ENCODE measurements at places on chromosomes 4 and X.

GRCh38 chr4:62119195-62119594 lies 919.1 kb downstream of the ADGRL3 start:
- DNase-seq: no peak

DNA sequence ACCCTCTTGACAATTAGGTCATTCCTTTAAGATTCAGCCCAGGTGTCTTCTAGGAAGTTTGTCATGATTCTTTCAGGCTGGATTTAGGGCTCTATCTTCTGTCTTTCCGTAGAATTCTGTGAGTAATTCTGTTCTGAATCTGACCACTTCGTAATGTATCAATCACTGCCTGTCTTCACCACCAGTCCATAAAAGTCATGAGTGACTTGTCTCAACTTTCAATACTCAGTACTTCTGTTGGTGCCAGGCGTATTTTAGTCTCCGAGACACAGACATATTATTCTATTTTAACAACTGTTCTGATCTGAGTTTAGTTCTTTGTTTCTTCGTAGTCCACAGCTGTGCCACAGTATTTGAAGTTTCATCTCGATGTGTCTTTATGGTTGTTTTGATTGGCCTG lies 310.7 kb downstream of the PPARGC1A start:
- no peak for DNase-seq

DNA sequence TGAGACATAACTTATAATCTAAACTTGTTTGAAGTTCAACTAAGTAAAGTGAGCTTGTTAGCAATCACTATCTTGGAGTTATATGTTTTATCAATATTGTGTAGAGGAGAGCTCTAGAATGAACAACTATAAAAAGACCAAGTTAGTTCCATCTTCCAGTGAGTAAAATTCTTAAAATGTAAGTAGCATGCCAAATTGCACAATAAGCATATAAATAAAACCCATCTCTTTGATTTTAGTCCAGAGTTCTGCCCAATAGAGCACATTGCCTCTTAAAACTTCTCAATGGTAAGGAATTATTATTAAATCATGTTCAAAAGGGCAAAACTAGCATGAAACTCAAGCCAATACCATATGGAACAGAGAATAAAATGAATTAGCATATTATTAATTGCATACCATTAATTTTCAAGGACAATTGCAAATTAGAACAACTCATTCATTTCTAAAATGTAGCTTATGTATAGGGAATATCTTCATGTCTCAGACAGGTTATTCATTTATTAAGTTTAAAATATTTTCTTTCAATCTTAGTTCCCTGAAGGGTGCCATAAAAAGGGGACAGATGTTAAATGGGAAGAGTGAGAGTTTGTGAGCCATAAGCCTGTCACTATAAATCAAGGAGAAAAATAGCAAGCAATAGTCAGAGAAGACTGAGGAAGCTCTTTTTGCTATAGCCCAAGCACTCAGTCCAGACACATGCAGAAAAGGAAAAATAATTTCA lies 507.6 kb downstream of the CENPC start:
- no peak for DNase-seq

DNA sequence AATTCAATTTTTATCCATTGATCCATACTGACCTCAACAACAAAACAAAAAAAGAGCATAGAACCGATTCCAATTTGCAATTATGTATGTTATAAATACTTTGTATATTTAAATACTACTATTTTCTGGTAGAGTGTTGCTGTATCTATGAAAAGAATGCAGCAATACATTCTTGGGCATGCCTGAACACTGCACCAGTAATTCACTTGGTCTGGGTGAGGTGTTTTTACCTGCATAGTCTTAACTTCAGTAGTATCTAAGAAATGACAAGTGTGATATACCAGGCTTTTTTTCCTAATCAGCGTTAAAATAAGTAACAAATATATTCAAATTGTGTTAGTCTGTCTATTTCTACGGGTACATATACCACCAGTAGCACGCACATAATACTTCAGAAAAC lies 120.2 kb downstream of the KLHL13 start:
- DNase-seq: no peak

DNA sequence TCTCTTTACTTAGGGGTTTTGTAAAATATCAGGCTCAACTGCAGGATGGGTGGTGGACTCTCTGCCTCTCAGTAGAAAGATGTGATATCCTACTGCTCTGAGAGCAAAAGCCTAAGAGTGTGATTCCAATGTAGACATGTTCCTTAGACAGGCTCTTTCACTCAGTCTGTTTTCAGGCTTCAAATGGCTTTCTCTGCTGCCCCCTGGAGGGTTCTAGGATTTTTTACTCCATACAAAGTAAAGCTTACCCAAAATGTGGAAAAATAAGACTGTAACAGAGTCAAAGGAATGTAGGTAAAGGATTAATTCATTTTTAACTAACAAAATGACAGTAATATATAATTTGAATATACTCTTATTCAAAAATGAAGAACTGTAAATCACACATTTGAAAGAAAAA lies 32.1 kb downstream of the ZGRF1 start:
- DNase-seq: no peak

Data from left ventricle myocardium inferior (tissue), 1 donor.